NCI-H187 (cell line): ENCODE measurements at places on chromosomes 6 and 20.

- DNase-seq = no peak
Observed at GRCh38 chr6:102195311-102195710, 801.8 kb downstream of the GRIK2 start.

- no peak for DNase-seq
Observed at GRCh38 chr20:63454731-63455567, 17.5 kb downstream of the KCNQ2 start.

DNA sequence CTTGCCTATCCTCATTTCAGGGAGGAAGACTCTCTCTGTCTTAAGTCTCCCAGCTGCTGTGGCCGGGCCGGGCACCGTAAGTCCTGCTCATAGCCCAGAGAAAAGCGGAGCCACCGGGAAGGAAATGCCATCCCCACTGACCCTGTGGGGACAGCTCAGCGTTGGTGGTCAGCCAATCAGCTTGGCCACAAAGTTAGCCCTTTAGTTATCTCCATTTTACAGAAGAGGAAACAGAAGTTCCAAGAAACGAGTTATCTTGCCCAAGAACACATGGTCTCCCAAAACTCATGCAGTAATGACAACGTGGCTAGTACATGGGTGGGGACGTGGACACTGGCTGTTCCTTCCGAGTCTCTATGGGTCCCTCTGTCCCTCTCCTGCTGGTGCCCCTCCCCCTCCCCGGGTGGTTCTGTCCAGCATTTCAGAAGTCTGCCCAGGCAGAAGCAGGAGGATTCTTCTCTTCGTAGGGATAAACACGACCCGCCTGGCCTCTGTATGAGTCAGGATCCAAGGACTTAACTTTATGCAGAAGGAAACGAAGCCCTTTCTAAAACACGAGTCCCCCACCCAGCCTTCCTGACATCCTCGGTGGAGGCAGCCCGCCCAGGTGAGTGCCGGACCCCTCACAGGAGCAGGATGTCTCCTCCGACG is 273.8 kb downstream of the CDH4 start:
- no peak for DNase-seq

- DNase-seq = no peak
Observed at GRCh38 chr6:79313254-79313653, 78.8 kb upstream of the HMGN3 start.

- DNase-seq = no peak
Observed at GRCh38 chr20:58448958-58449357, 59.9 kb downstream of the VAPB start.

GRCh38 chr6:5786969-5787720 is 219.6 kb downstream of the NRN1 start:
- DNase-seq = no peak

- DNase-seq = no peak
Observed at GRCh38 chr6:118663993-118664985, 12.9 kb upstream of the CEP85L start.

- DNase-seq = no peak
Observed at GRCh38 chr6:30155520-30156261, 5.3 kb downstream of the TRIM10 start.

GRCh38 chr6:2547355-2547754 is 203.4 kb downstream of the MYLK4 start:
- no peak for DNase-seq

DNA sequence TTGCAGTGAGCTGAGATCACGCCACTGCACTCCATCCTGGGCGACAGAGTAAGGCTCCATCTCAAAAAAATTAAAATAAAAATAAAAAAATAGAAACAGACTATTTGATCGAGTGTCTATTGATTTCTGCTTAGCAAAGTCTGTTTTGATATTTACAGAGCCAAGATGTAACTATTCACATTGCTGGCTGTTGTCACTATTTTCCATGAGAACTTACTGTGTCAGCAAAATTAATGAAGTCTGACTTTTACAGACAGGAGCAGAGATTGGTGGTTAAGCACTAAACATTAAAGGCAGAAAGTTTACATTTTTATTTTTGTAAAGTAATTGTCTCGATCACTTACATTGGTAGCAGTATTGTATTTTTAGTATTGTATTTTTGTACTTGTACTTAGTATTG is 85.0 kb upstream of the CCDC28A start:
- DNase-seq = no peak

DNA sequence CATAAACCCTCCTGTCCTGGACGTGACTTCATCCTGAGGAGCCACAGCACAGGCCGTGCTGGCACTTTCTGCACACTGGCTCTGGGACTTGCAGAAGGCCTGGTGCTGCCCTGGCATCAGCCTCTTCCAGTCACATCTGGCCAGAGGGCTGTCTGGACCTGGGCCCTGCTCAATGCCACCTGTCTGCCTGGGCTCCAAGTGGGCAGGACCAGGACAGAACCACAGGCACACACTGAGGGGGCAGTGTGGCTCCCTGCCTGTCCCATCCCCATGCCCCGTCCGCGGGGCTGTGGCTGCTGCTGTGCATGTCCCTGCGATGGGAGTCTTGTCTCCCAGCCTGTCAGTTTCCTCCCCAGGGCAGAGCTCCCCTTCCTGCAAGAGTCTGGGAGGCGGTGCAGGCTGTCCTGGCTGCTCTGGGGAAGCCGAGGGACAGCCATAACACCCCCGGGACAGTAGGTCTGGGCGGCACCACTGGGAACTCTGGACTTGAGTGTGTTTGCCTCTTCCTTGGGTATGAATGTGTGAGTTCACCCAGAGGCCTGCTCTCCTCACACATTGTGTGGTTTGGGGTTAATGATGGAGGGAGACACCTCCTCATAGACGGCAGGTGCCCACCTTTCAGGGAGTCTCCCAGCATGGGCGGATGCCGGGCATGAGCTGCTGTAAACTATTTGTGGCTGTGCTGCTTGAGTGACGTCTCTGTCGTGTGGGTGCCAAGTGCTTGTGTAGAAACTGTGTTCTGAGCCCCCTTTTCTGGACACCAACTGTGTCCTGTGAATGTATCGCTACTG is 22.0 kb upstream of the PYGB start:
- DNase-seq = no peak

DNA sequence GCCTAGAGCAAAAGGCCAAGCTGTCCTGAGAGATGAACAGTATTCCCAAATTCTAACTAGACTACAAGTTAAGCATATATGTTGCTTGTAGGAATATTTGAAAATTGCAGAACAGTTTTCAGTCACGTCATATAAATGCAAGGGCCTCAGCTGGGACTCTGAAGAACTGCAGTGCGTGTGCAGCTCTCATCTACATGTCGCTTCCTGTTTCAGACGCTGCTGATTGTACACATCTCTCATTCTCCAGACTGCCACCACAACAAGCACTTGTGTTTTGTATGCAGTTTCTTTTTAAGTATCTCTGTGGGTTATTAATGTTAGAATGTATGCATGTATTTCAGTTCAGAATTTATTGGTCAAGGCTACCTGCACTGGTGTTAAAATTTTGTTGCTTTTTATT is 119.7 kb downstream of the MAP3K4 start:
- no peak for DNase-seq

DNA sequence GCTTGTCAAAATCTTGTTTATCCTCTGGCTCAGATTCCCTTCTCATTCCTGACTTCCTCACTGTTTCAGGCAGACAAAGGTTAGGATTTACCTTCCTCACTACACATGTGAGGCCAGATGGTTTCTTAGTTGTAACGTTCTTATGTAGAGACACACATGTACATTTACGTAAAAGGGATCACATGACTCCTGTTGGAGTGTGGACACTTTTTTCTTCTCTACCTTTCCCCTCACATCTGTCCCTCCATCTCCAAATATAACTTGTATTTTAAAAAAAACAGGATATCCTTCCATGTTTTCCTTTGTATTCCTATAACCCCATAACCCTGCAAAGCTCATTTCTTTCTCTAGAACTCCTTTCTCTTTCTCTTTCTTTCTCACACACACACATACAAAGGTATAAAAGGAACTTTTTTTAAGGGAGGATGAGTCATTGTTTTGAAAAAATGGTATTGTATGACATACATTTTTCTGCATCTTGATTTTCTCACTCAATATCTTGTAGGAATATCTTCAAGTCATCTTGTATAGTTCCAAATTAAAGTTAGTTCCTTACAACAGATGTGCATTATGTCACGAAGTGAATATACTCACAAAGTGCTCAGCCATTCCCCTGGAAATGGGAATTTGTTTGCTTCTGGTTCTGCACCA is 78.2 kb upstream of the SULF2 start:
- no peak for DNase-seq

GRCh38 chr20:62827311-62828038 is 10.6 kb downstream of the COL9A3 start:
- no peak for DNase-seq

- no peak for DNase-seq
Observed at GRCh38 chr20:25580711-25581110, 4.6 kb downstream of the NINL start.

DNA sequence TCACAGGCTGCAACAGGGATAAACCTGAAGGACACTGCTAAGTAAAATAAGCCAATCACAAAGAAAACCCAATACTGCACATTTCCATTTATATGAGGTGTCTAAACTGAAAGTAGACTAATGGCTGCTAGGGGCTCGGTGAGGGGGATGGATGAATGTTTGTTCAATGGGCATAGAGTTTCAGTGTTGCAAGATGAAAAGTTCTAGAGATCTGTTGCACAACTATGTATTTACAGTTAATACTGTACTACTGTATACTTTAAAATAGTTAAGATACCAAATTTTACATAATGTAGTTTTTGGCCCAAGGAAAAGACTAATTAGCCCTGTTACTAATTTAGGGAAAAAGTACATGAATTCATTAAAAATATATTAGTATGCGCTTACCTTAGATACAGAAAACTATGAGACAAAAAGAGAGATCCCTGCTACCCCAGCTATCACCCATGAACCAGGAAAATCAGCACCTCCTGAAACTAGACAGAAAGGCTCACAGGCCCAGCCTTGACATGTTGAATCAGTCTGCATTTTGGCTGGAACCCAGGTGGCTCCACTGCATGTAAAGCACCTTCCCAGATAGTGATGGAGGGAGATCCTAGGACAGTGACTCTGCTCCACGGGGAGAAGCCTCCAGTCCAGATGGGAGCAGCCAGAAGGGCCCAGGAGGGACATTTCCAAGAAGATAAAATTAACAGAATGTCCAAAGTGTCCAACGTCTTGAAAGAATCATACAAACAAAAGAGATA is 16.1 kb downstream of the HLA-F start:
- DNase-seq = no peak

DNA sequence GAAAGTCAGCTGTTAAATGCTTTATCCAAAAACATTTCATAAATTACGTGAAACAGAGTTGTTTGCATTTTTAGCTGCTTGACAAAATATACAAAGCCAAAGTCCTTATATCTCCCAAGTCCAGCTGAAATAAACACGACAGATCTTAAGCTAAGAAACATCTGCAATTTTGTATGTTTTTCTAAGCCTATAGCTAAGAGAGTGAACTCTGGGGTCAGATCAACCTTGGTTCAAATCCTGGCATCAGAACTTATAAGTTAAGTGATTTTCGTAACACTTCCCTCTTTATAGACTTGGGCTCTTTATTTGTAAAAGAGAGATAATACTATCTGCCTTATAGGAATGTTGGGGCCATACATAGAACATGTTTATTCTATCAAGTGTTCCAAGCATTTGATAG is 176.7 kb downstream of the PTPRK start:
- DNase-seq = no peak

DNA sequence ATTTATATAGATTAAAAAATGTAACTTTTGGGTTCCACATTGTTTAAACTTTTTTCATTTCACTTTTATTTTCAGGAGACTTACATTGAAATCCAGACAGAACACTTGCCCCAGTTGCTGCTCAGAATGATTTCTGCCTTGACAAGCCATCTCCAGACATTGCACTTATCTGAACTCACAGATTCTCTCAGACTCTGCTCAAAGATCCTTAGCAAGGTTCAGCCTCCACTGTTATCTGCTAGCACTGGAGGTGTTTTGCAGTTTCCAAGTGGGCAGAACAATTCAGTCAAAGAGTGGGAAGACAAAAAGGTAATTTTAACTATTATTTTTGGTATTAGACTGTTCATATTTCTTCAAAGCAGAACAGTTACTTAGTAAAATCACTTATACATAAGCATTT is 58.0 kb downstream of the DOP1A start:
- no peak for DNase-seq

GRCh38 chr20:47319517-47320252 is 36.8 kb downstream of the ZMYND8 start:
- DNase-seq = peak; percentile 21

DNA sequence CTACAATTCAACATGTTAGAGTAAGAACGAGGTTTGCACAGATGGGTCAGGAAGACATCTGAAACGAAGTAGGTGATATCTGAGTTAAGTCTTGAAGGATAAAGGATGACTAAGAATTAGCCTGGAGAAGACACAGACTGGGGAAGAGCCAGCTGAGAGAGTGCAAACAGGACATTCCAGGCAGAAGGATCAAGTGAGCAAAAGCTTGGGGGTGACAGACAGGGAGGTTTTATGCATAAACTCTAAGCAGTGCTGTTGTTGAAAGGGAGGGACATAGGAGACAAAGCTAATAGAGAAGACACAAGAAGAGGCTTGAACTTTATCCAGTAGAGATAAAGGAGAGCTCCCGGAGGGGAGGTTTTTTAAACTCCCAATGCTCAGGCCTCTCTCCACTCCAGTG is 15.0 kb upstream of the ETV7 start:
- no peak for DNase-seq

- no peak for DNase-seq
Observed at GRCh38 chr20:33387177-33387576, 14.1 kb downstream of the CDK5RAP1 start.

DNA sequence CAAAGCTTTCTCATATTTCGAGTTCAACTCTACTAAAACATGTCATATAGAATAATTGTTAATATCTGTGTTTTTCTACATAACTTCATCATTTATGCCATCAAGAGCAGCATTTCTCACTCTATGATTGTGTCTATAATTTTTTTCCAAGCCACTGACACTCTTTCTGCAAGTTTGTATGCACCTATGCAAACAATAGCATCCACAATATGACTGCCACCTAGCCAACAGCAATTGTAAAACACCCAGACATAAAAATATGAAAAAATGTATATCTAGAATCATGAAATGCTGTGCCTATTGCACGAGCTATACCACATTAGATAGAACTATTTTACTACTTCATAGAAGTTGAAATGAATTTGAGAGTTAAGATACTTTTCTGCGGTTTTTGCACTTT is 286.5 kb upstream of the MARCKS start:
- DNase-seq = no peak
